ENCODE measurements at places on chromosomes 6 and 20.

DNA sequence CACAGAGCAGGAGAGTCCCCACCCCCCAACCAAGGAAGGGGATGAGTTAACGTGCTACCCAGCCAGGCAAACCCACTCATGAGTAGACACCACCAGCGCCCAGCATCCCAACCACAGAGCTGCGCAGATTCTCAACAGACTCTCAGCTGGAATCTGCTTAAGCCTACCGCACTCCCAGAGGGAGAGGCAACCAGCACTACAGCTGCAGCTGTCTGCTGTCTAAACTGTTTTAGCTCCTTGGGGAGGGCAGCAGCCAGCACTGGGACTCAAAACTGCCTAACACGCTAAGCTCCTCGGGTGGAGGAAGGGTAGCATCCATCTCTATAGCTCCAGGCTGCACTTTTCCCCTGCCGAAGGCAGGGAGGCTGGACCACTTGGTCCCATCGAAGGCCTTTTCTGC lies 539.8 kb downstream of the EPHA7 start:
- no peak for DNase-seq

DNA sequence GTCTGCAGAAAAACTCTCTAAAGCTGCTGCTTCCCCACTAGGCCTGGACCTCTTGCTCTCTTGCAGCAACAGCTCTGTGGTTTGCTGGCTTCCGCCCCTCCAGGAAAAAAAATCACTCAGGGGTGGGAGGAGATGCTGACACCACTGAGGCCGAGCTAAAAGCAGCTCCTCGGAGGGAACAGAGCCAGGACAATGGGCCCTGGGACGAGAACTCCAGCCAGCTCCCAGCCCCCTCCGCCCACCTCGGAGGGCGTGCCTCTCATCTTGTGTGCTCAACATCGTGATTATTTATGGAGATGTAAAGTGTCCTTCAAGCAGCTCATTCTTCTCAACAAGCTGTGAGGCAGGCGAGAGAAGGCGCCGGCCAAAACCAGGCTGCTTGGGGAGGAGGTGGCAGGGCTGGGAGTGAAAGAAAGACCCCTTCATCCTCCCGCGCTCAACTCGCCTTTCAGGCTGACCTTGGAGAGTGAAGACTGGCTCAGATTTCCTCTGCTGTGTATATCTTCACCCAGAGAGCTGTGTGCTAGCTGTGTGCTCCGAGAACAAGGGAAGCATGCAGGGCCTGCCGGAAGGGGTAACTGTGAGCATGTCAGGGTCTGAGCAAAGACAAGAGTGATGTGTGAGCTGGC lies 53.5 kb upstream of the LRFN2 start:
- no peak for DNase-seq

DNA sequence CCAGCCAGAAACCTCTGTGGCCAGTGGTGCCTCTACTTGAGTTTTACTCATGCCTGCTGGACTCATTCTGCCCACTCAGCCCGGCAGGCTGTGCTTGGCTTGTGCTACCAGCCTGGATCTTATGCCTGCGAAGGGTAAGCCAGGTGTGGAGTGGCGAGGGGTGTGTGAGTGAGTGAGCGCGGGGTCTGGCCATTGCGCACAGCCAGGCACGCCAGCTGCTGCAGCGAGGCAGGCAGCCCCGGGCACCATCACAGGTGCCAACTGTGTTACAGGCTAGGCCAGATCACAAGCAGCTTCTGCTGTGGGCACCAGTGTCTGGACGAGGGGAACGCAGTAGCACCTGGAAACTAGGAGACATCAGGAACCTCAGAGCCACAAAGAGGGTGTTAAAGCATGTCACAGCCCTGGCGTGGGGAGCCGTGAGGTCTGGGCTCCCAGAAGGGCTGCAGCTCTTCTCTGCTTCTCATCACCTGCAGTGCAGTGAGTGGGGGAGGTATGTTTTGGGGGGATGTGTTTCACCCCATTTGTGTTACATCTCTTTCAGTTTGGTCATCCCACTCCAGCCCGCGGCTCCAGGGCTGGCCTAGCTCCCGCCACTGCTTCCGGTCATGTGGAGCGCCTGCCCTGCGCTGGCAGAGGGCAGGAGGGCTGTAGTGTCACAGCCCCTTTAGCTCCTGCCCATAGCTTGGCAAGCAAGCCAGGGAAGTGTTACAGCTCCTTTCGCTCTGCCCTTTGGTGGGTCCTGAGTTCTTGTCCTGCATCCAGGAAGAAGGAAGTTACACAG lies 379.7 kb upstream of the IMPG1 start:
- no peak for DNase-seq

DNA sequence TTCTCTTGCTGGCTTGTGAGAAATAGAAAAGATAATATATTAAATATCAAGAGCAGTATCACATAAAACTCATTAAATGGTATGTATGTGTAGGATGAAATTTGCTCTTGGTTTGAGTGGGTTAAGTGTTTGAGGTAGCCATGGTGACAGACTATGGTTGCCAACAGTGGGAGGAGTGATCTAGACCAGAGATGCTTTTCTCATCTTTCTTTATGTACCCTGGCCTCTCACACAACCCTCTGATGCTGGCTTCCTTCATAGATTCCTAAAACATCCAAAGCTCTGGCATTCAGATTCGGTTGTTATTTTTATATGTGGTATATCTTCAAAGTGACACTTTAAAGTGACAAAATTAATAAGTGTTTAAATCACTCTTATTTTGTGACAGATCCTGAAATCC lies 9.0 kb upstream of the MLIP start:
- no peak for DNase-seq

DNA sequence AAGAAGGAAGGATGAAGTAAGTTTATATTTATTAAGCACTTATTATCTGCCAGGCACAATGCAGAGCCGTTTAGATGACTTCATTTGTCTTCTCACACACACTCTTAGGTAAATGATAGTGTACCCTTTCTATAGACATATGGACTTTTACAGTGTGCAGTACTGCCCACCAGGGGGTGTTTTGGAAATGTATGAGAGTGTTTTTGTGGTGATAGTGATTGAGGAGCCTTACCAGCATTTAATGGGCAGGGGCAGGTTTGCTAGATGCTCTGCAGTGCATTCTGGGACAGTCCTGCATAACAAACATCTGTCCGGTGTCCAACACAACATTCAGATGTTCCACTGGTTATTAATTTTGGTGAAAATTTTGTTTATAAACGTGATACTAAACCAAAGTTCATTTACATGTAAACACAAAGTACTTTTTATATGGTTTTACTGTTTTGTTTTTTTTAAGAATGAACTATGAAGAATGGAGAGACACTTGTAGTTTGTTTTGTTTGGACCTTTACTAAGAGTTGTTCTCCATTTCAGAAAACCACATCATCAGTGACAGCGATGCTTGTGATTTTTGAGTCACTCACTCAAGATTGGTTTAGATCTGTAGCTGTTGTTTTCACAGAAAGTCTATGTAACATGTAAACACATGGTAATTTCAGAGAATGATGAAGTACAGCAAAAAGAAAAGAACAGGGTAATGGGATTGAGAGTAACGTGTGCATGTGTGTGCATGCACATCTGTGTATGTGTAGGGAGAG lies 19.9 kb downstream of the KCNS1 start:
- no peak for DNase-seq

DNA sequence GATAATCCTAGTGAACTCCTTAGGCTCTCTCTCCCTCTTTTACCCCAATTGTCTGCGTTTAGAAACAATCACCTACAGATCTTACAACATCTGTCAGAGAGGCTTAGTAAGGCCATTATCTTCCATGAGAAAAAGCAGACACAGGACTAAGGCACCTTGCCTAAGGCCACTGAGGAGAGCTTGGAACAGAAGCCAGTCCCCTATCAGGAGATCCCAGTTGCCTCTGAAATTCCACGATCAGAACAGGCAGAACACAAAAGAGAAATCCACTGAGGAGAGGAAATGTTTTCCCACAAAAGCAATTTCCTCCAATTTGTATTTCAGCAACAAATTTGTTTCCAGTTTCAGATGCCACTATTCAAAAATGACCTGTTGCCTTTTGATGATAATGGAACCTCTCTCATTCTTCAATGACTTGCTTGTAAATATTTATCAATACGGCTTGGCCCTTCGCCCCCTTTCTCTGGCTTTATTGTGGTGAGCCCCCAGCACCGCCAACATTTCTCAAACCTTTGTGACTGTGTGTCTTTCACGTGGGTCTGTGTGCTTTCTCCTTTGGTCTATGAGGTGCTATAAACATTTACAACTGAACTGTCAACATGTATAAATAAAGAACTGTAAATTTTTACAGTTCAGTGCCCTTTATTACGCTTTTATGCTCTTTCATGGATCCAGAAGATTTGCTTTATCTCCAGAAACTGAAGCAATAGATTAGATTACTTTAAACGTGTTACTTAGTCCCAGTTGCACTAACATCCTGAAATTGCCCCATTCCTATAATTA lies 187.8 kb upstream of the PHACTR1 start:
- DNase-seq = no peak

GRCh38 chr20:50513169-50514034 lies 3.2 kb downstream of the PTPN1 start:
- no peak for DNase-seq

DNA sequence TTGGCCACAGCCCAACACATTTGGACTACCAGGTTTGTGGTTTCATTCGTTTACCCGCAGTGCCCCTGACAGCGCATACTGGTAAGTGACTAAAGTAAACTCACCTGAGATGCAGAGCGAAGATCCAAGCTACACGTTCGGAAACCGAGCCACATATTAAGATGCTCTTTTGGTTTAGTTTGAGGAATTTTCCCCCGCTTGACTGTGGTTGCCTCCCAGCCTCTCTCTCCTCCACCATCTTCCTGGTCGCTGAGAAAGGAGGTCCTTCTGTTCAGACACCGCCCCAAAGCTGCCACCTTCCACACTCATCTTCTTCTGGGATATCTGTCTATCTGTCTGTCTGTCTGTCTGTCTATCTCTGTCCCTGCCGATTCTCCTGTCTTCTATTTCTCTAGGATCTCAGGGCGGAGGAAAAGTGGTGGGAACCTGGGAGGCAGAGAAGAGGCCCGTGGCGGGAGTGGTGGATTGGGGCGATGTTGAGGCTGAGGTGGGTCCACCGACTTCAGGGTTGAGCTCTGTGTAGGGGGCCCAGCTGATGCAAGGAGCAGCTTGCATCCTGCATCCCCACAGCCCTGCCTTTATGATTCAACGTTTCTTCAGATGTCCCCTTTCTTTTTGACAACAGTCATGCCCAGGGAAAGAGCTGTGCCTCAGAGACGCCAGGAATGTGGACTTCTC lies 196.9 kb upstream of the ZNF184 start:
- DNase-seq = no peak

DNA sequence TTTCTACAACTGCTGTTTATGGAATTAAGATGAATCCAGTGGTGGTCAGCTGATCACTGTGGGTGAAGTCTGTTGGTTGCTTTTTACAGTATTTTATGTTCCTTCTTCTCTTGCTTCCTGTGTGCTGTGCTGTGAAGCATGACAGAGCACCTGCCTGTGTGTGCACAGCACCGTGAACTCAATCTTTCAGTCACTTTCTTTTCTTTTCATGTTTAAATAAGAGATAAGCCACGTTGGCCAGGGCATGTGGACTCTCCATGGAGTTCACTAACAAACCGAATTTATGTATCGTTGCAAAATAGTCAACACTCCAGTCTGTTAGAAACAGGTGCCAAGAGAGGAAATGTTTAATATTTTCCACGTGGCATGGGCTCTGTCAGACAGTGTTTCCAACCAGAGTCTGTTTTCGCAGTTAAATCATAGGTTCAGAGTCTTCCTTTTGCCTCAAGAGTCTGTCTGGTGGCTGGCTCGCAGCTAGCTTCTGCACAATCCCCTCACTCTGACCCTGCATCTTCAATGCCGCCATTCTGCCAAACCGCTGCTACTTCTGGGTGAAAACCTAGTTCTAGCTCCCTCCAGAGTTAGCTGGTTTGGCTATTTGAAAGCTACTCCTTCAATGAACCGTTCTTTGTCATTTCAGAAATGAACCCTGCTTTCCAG lies 73.2 kb downstream of the QRSL1 start:
- DNase-seq = no peak

- no peak for DNase-seq
These were observed 87.5 kb downstream of the MEI4 start for GRCh38 chr6:77740380-77740779.

- DNase-seq = no peak
These were observed 415.1 kb upstream of the MARCKS start for GRCh38 chr6:113442040-113442439.

- DNase-seq = no peak
These were observed 132.0 kb upstream of the PRDM1 start for GRCh38 chr6:105954148-105954547.

- no peak for DNase-seq
These were observed 20.9 kb upstream of the VNN1 start for GRCh38 chr6:132734694-132735236.

GRCh38 chr6:129785756-129786135 lies 75.4 kb downstream of the TMEM244 start:
- DNase-seq = no peak

GRCh38 chr6:15158821-15159619 lies 86.8 kb upstream of the JARID2 start:
- DNase-seq = no peak

DNA sequence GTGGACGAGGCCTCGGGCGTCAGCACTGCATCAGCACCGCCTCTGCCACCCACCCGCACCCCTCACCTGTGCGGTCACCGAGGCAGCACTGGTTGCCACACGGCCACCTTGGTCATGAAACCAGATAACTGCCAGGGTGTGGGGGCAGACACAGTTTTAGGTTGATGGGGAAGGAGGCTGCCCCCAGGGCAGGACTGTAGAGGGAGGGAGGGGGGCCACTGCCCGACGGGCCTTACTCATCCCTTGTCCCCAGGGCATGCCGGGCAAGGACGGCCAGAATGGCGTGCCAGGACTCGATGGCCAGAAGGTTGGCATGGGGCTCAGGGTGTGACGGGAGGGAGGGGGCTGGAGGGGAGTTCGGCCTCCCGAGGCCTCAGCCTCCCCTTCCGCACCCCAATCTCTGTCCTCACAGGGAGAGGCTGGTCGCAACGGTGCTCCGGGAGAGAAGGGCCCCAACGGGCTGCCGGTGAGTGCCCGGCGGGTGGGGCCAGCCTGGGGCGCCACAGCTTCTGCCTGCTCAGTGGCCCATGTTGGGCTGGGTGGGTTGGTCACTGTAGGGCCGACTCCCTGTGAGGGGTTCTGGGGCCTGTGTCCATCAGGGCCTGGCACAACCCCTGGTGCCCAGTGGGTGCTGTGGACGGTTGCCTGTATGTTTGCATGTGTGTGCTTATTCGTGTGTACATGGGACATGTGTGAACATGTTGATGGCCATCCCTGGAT lies 11.8 kb downstream of the COL9A3 start:
- no peak for DNase-seq

DNA sequence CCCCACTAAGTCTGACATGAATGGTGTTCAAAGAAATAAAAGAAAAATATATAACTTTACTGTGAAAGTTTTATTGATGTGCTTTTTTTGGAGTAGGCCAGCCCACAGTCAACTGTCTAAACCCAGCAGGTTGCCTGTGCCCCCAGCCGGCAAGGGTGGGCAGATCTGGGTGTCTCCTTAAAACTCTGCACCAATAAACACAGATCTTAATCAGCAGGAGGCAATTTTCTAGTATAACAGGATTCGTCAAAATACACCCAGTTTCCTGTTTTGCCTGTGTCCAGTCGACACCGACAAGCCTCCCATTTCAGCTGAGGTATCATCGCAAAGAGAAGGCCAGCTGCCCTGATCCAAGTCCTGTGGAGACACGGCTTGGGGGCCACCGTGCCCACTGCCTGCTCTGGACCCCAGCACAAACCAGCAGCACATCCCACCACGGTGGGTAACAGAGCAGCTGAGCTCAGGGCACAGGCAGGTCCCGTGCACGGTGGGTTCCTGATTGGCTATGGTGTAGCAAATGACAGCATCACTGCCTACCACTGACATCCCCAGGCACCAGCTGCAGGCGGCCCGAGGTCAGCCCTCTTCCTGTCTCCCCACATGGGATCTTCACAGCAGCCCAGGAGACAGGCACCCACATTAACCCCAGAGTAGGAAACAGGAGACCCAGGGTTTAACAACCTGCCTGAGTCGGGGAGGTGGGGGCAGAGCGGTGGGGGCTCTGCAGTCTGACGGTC lies 15.7 kb downstream of the BMP7 start:
- no peak for DNase-seq

Measured in stimulated activated CD4-positive, alpha-beta T cell treated with anti-CD3 and anti-CD28 coated beads, Interleukin-12 subunit alpha, Interleukin-12 subunit beta, amount 100 ng/mL, for 24 hours (primary cell).